ENCODE measurements at places on chromosomes 2 and 18.

GRCh38 chr18:43277164-43277600 lies at the start of gene SYT4:
TSS of gene SYT4 (minus strand) at chr18:43277490. CDS start at chr18:43277281, 209 bp downstream.
- DNase-seq = no peak

DNA sequence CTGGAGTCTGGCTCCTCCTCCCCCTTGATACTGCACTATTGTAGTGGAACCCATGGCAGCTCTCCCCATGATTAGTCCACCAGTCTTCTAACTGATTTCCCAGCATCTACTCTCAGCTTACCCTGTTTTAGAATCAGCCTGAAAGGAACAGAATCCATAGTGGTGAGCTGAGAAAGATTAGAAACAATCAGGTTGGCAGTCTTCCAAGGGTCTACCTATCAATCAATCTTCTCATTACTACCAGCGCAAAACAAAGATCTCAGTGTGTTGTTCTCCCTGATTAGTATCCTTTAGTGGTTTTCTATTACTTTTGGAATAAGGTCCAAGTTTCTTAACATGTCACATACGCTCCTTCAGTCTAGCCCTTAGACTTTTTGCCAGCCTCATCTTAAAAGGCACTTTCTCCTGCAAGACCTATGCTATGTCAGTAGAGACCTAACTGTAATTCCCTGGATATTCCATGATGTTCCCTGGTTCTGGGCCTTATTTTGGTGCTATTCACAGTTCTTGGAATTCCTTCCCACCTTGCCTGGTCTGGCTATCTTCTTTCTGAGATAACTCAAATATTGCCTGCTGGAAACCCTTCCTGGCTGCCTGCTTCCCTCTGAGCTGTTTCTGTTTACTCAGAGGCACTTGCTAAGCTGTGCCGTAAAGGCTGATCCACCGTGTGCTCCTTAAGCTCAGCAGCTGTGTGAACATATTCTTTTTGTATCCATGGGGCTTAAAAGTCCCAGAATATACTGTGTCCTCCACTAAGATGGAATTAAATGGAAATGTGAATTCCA lies 32.6 kb downstream of the LAMA3 start:
- no peak for DNase-seq

DNA sequence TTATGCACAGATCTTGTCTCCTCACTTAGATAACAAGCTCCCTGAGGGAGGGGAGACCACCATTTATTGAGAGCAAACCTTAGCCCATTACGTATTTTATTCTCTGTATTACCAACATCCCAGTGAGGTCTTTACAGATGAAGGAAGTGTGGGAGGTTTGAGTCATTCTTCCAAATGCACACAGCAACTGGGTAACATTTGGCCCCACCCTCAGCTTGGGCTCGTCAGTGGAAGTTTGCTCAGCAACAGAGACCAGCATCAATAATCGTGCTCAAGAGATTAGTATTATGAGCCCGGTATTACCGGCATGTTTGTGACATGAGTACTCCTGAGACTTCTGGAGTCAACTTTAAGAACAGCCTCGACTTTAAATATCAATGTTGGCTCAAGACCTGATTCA lies 168.6 kb downstream of the ETAA1 start:
- no peak for DNase-seq

GRCh38 chr2:219658196-219658846 lies 30.9 kb downstream of the SLC4A3 start:
- DNase-seq = no peak

DNA sequence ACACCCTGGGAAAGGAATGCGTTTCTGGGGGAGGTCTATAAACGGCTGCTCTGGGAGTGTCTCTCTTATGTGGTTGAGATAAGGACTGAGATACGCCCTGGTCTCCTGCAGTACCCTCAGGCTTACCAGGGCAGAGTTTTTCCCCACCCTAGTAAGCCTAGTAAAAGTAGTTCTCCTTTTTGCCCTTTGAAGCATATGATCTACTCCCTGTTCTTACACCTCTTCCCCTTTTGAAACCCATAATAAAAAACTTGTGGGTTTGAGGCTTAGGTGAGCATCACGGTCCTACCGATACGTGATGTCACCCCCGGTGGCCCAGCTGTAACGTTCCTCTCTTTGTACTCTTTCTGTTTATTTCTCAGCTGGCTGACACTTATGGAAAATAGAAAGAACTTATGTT lies 97.4 kb downstream of the FSIP2 start:
- no peak for DNase-seq

Measured in A549 (cell line).